NK-92 treated with Interleukin-12 subunit alpha and Interleukin-12 subunit beta, amount 100 ng/mL, for 24 hours (cell line): ENCODE measurements at places on chromosomes 16 and 17.

GRCh38 chr16:80441935-80442334 lies 98.9 kb upstream of the DYNLRB2 start:
- no peak for DNase-seq

- no peak for DNase-seq
These were observed 219.2 kb downstream of the C16orf78 start for GRCh38 chr16:49592546-49593423.

GRCh38 chr16:78543023-78543422 lies 443.6 kb downstream of the WWOX start:
- no peak for DNase-seq

DNA sequence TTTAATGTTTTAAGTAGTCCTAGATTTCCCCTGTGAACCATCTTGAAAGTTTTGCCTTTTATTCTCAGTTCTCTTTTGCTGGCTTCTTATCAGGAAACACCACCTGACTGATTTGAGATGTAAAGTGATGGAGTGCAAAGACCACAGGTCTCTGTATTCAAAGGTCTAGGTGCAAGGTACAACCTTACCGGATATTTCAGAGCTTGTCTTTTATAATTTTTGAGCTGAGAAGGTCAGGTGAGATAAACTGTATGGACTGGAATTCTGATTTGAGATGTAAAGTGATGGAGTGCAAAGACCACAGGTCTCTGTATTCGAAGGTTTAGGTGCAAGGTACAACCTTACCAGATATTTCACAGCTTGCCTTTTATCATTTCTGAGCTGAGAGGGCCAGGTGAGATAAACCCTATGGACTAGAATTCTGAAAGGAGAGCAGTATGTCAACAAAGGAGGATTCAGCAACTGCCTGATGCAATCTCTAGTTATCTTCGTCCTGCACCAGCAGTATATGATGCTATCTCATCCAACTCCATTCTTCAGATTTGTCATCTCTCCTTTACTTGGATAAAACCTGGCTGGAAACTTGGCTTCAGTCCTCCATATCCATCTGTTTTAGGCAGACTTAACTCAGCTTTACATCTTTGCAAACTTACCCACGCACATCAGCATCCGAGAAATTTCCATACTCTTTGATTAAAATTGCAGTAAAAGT lies 64.3 kb downstream of the CENPV start:
- no peak for DNase-seq

DNA sequence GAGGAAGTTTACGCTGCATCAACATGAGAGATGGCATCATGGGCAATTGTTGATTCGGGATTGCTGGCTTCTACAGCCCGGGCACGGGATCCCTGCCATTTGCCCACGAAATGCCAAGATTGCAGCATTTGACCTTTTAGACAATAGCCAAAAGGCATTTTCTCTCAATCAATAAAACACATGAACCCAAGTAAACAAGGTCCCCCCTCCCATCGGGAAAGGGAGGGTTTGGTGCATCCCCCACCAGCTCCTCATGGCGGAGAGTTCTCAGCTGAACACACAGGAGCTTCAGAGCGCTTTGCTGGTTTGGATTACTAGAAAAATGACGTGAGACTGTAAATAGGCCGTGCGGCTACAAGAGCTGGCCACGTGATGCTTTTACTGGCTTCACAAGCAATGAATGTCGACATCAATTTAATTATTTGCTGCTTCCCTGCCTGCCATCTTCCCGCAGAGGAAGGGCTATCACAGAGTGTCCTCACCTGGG lies 147.6 kb downstream of the C16orf95 start:
- no peak for DNase-seq
